ENCODE measurements at places on chromosomes 7 and 10. TPM values are rescaled to one million over a fixed set of nuclear protein-coding genes. Genes with fewer than 3 reads are reported as not detected.

GRCh38 chr10:51620131-51620530 is 79.3 kb downstream of the CSTF2T start:
- DNase-seq = no peak

DNA sequence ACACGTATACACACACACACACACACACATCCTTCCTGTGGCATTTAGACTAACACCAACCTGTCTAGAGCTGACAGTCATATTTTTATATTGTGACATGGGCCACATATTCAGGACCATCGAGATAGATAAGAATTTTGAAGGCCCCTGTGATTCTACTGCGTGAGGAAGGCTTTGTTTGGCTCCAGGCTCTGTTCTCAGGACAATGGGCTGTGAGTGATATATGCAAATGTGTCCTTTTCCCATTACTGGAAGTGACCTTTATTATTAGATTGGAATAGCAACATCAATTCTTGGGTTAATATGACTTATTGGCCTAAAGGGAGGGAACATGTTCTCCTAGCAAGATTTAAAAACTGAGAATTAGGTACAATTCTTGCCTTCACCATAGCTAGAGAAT is 156.1 kb downstream of the SPAG6 start:
- no peak for DNase-seq

Gene BRAF
- polyA plus RNA-seq = 4.7 TPM

Gene ANKRD30A
- polyA plus RNA-seq = not detected
